ENCODE measurements at places on chromosomes 3 and 15. TPM values are rescaled to one million over a fixed set of nuclear protein-coding genes. Genes with fewer than 3 reads are reported as not detected.

The CDV3 gene
- 221 TPM for total RNA-seq

The SV2B gene
- under 0.01 TPM for total RNA-seq

DNA sequence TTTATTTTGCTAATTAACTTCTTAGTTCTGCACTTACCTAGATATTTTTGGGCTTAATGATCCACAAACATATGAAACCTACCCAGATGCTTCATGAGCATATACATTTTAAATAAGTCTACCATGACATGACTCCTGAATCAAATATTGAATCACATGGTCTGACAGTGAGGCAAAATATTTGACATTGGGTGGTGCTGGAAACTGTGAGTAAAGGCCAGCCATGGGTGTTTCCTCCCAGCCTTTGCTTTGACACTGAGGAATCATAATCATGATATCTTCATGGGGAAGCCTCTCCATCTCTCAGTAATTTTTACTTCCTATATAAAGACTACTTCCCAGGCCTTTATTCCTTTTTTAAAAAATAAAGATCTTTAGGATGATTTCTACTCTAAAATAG, 22.8 kb upstream of the SSR3 start:
- peak; percentile 12 for DNase-seq

DNA sequence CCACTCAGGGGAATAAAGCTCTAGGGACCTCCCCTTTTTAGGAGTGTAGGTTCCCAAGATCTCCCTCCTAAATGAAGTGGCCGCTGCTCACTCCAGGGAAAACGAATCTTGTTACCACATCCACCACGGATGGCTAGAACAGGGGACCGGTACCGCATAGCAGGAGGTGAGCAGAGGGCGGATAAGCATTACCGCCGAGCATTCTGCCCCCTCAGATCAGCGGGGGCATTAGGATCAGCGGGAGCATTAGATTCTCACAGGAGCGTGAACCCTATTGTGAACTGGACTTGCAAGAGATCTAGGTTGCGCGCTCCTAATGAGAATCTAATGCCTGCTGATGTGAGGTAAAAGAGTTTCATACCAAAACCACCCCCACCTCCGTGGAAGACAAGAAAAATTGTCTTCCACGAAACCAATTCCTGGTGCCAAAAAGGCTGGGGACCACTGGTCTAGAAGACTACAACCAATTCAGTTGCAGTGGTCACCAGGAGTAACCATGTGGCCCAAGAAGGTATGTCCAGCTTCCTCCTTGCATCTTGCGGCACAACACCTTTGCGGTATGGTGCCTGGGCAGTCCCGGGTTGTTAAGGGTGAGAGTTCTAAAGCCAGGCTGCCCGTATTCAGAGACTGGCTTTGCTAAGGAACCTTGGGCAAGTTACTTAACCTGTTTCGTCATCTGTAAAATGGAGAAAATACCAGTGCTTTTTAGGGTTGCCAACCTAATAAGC, 1.1 kb upstream of the SS18L2 start:
- DNase-seq, result no peak

DNA sequence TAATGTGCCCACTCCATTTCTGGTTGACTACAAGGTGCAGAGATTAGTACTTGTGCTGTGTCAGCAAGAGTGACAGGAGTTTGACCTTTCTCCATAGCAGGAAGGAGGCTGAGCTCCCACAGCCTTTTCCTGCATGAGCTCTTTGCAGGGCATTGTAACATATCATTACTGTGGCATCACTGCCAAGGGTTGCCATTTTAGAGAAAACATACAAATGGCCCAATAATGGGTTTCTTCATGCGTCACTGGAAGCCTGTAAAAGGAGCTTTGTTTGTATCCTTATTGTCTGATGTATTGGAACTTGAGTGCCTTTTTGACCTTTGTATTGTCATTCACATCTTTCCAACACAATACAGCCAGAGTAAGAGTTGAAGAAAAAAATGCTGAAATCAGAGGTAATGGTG, 323.0 kb upstream of the CDIN1 start:
- DNase-seq, result no peak

Data from fibroblast of lung (primary cell).